ENCODE measurements at places on chromosomes 12 and 14. TPM values are rescaled to one million over a fixed set of nuclear protein-coding genes. Genes with fewer than 3 reads are reported as not detected.

DNA sequence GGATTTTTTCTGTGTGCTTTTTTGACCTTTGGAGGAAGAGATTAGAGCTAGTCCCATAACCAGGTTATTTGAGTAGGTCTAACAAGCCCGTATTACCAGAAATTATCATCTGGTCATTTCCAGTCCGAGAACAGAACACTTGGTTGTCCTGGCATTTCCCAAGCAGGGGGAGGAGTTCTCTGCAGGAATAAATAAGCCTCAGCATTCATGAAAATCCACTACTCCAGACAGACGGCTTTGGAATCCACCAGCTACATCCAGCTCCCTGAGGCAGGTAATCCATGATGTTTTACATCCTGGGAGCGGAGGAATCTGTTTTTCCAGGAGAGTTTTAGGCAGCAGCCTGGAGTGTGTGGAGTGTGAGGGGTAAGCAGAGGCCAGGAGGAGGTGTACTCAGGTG lies at the start of gene SERPINA3:
Gene SERPINA3 (plus strand): TSS at position 218 of the 400 bp plus-strand sequence. CDS start 2,051 bp downstream, outside the sequence.
- H3K27ac ChIP-seq, result no peak within 1 kb of the TSS
- H3K4me3 ChIP-seq, result peak within 1 kb of the TSS; percentile 21
- no peaks in the 10 kb centered on the region for H3K4me1 ChIP-seq
- H3K36me3 ChIP-seq, result no peaks in the 10 kb centered on the region
- DNase-seq, result no peak
- H3K27me3 ChIP-seq, result no peaks in the 10 kb centered on the region

GRCh38 chr12:84712747-84713146 lies 199.9 kb downstream of the SLC6A15 start:
- no peak for DNase-seq
- no peak overlapping the region for H3K27ac ChIP-seq
- no peak overlapping the region for H3K4me3 ChIP-seq
- H3K4me1 ChIP-seq, result no peaks in the 10 kb centered on the region
- H3K27me3 ChIP-seq, result no peaks in the 10 kb centered on the region
- no peaks in the 10 kb centered on the region for H3K36me3 ChIP-seq

GRCh38 chr12:55743406-55744339 lies 751 bp downstream of the GDF11 start:
- peak overlapping the region; percentile 73 for H3K27ac ChIP-seq
- no peaks in the 10 kb centered on the region for H3K27me3 ChIP-seq
- H3K36me3 ChIP-seq, result no peaks in the 10 kb centered on the region
- H3K4me3 ChIP-seq, result peak overlapping the region; percentile 76

- peaks cover 22% of the 10 kb centered on the region for H3K27me3 ChIP-seq
- H3K4me1 ChIP-seq, result peaks cover 56% of the 10 kb centered on the region
- peak; percentile 93 for DNase-seq
- peak within 1 kb of the TSS; percentile 85 for H3K27ac ChIP-seq
Measured at GRCh38 chr12:53097564-53098353, at the start of gene IGFBP6. Gene IGFBP6, plus strand, starts transcription at chr12:53097667. Its CDS starts 51 bp downstream, at chr12:53097718.

DNA sequence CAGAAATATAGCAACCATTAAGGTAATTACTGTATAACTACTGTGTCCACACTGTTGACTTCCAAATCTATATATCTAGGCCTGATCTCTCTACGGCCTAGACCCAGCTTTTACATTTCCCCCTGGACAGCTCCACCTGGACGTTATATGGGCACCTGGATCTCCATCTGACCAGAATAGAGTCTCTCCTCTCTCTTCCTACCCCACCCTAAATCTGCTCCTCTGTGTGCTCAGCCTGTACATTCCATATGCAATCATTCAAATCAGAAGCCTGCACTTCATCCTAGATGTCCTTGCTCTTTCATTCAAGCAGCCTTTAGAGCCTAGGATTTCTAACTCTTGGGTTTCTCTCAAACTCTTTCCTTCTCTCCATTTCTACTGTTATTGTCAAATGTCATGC lies 255.0 kb downstream of the PAX9 start:
- no peak for DNase-seq
- H3K36me3 ChIP-seq, result no peaks in the 10 kb centered on the region
- no peaks in the 10 kb centered on the region for H3K4me1 ChIP-seq
- no peak overlapping the region for H3K4me3 ChIP-seq
- H3K27ac ChIP-seq, result no peak overlapping the region
- no peaks in the 10 kb centered on the region for H3K27me3 ChIP-seq

DNA sequence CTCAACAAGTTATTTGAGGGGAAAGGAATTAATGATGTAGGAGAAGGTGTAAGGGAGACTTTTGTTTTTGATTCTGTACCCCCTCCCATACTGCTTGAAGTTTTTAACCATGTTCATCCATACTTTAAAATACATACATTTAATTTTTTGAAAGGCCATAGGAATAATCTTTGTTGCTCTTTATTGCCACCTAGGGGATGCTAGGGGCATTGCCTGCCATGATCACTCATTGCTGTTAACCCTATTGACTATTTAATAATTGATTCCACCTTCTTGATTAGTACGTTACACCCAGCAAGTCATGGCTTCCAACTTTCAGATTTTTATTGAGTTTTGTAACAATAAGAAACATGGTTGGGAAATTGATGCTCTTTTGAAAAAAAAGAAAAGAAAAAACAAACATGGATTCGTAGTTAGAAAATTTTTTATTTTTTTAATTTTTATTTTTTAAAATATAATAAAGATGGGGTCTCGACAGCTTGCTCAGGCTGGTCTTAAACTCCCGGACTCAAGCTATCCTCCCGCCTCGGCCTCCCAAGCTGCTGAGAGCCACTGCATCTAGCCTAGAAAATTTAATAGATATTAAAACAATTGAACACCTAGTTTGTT lies 8.5 kb upstream of the PRKAB1 start:
- no peaks in the 10 kb centered on the region for H3K27me3 ChIP-seq
- H3K4me3 ChIP-seq, result no peak overlapping the region
- no peak for DNase-seq
- H3K4me1 ChIP-seq, result no peaks in the 10 kb centered on the region
- no peaks in the 10 kb centered on the region for H3K36me3 ChIP-seq

The RGS6 gene
- total RNA-seq, result 1.7 TPM

DNA sequence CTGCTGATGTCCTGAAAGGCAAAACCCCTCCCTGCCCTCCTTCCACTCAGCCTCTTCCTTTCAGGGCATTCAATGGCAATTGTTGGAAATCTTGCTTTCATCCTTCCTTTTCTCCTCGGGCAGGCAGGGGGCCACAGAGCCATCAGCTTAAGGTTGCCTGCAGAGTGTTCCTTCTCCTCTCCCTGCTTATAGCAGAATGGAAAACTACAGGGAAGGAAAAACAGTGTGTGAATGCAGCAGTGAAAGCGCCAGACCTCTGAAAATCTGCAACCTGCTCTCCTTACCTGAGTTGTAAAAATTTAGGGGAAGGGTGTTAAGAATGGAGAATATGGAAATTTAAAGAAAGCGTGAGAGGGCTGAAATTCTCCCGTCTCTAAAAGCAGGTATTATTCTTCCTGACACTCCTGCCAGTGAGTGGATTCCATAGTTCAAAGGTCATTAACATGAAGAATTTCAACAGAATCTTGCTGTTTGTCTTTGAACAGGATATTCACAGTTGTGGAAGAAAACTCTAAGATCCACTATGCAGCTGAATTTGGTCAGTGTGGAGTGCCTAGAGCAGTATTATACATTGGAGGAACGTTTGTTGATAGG lies 348.8 kb downstream of the KCNH5 start:
- H3K4me1 ChIP-seq, result no peaks in the 10 kb centered on the region
- no peaks in the 10 kb centered on the region for H3K27me3 ChIP-seq
- no peaks in the 10 kb centered on the region for H3K36me3 ChIP-seq
- no peak overlapping the region for H3K4me3 ChIP-seq

The MYH6 gene
- not detected for total RNA-seq

The CEBPE gene
- 0.76 TPM for total RNA-seq

GRCh38 chr12:88662961-88663360 lies 82.7 kb upstream of the KITLG start:
- H3K4me1 ChIP-seq, result no peaks in the 10 kb centered on the region
- no peak overlapping the region for H3K4me3 ChIP-seq
- no peaks in the 10 kb centered on the region for H3K36me3 ChIP-seq
- H3K27me3 ChIP-seq, result no peaks in the 10 kb centered on the region
- no peak for DNase-seq

DNA sequence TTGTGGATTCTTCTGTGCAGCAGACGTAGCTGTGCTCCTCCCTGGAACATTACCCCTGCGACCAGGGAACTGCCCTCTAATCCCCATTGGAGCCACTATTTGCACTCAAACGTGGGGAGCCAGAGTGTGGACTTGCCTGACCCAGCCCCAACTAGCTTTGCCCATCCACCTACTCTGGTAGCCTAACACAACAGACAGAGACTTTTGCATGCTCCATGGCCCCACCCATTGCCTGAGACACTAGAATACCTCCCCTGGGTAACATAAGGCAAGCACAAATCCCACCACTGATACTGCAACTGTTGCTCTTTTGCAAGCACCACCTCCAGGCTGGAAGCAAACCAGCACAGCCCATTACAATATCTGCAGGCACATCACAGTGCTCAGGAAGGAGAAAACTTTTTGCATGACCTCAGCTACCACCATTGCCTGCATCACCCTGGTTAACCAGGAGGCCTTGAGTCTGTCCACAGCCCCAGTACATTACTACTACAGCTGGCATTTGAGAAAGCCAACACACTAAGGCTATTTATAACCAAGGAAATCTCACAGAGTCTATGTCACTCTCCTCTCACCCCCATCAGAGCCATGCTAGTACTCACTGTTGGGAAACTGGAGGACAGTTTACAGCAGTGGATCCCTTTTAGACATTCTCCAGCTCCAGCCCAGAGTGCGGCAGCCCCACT lies 15.0 kb downstream of the CEP128 start:
- peaks cover 16% of the 10 kb centered on the region for H3K4me1 ChIP-seq
- no peaks in the 10 kb centered on the region for H3K27me3 ChIP-seq
- H3K27ac ChIP-seq, result no peak overlapping the region

DNA sequence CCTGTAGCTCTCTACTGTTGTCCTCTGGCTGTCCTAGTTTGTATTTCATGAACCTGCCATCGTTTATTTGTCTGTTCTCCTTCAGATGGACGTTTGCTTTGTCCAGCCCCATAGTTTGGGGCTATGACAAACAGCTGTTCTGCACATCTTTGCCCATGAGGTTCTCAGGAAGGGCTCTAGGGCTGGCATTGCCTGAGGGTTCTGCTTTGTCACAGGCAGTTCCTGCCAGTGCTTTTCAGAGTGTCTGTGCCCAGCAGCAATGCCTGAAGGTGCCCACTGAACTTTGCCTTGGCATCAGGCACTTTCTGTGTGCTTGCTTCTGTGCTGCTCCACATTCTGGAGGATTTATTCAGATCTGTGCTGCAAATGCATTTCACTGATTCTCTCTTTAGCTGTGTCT lies 361.3 kb downstream of the TMEM121 start:
- H3K4me3 ChIP-seq, result no peak overlapping the region
- no peak overlapping the region for H3K27ac ChIP-seq
- no peaks in the 10 kb centered on the region for H3K4me1 ChIP-seq
- no peaks in the 10 kb centered on the region for H3K27me3 ChIP-seq
- no peaks in the 10 kb centered on the region for H3K36me3 ChIP-seq

The TAS2R8 gene
- total RNA-seq, result not detected

DNA sequence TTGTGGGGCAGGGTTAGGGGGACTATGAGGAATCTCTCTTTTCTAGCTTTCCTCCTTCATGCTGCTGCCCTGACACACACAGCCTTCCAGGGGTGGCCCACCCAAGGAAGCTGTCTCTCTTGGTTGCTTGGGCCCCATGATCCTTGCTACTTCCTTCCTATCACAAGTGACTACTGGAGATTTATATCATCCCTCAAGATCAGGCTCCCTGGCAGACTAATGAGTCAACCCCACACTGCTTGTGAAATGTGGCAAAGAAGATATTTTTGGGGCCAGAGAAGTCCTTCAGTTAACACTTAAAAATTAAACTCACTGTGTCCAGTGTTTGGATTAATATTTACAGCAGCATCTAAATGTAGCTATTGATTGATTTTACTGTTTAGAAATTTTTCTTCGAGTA lies 1.5 kb downstream of the OR4E1 start:
- no peaks in the 10 kb centered on the region for H3K4me1 ChIP-seq
- no peaks in the 10 kb centered on the region for H3K36me3 ChIP-seq
- no peak overlapping the region for H3K4me3 ChIP-seq
- no peak for DNase-seq

- H3K27ac ChIP-seq, result no peak overlapping the region
- H3K4me3 ChIP-seq, result no peak overlapping the region
- no peaks in the 10 kb centered on the region for H3K27me3 ChIP-seq
- DNase-seq, result no peak
- no peaks in the 10 kb centered on the region for H3K4me1 ChIP-seq
- H3K36me3 ChIP-seq, result no peaks in the 10 kb centered on the region
Measured at GRCh38 chr12:69036999-69037398, 104.0 kb upstream of the CPM start.

The GPRC5D gene
- 0.55 TPM for total RNA-seq

DNA sequence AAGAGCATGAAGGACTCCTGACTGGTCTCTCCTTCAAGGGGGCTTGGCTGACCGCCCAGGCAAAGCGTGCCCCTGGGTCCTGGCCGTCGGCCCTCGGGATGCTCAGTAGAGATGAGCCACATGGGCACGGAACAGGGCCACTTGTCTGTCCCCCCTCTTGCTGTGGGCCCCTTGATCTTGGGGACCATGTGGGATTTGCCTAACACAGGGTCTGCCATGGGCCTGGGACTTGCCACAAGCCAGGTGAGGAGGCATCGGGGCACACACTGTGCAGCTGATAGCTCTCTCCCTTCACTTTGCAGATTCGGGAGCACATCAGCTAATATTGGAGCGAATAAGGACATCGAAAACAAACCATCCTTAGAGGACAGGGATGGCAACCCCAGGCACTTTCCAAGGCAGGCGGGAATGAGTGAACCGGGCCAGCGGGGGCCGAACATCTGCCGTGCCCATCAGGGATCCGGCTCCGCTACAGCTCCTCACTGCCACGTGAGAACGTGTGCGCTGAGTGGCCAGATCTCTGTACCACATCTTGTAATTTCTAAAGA lies 88.1 kb downstream of the PIWIL1 start:
- no peaks in the 10 kb centered on the region for H3K4me1 ChIP-seq
- DNase-seq, result peak; percentile 70
- H3K27me3 ChIP-seq, result no peaks in the 10 kb centered on the region
- H3K4me3 ChIP-seq, result no peak overlapping the region
- no peaks in the 10 kb centered on the region for H3K36me3 ChIP-seq

DNA sequence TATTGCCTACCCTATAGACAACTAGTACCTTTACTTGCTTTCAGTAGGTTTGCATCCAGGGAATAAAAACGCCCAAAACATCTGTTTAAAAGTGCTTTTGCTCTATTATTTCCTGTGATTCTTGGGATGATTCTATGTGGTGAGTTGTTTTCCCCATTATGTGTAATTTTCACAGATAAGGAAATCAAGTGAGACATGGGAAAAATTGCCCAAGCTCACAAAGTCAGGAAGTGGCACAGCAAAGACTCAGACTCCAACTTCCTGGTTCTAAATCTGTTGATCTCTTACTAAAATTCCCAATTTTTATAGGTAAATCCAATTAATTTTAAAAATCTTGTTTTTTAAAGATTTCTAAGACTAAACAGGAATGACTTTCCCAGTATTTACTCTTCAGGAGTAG lies 39.0 kb downstream of the NID2 start:
- no peaks in the 10 kb centered on the region for H3K4me1 ChIP-seq
- H3K4me3 ChIP-seq, result no peak overlapping the region
- H3K27me3 ChIP-seq, result no peaks in the 10 kb centered on the region
- DNase-seq, result no peak
- H3K36me3 ChIP-seq, result no peaks in the 10 kb centered on the region

All from spleen (tissue), 13 donors.